CD4-positive, alpha-beta T cell treated with Interleukin-1 beta for 1 hour (primary cell): ENCODE measurements at places on chromosomes 5 and 9.

DNA sequence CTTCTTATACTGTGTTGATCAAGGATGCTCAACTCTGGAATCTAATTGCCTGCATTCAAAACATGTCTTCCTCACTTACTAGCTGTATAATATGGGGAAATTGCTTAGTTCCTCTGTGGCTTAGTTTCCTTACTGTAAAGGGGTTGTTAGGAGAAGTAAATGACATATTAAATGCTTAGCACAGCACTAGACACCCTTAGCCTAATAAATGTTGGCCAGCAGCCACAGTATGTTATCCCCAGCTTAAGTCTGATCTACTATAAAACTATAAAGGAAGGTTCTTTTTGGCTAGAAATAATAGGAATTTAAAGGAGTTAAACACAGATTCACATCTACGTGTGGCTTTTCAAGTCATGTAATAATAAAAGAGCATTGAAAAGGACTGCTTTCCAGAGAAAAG, 232.4 kb downstream of the PCSK1 start:
- DNase-seq: no peak

DNA sequence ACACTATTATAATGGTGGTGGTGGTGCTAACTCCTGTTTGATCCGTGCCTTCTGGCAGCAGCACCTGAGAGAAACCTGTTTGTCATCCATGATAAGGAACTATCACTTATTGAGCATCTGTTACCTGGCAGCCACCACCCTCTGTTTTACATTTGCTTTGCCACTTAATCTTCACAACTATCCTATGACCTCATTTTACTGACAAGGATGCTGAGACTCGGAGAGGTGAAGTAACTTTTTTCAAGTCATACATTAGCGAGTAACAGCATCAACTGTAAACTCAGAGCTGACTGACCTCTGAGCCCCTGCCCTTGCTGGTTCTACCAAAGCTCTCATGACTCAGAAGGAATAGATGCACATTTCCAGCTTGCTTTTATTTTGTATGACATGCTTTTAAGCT, 81.1 kb downstream of the EGFLAM start:
- DNase-seq: no peak

DNA sequence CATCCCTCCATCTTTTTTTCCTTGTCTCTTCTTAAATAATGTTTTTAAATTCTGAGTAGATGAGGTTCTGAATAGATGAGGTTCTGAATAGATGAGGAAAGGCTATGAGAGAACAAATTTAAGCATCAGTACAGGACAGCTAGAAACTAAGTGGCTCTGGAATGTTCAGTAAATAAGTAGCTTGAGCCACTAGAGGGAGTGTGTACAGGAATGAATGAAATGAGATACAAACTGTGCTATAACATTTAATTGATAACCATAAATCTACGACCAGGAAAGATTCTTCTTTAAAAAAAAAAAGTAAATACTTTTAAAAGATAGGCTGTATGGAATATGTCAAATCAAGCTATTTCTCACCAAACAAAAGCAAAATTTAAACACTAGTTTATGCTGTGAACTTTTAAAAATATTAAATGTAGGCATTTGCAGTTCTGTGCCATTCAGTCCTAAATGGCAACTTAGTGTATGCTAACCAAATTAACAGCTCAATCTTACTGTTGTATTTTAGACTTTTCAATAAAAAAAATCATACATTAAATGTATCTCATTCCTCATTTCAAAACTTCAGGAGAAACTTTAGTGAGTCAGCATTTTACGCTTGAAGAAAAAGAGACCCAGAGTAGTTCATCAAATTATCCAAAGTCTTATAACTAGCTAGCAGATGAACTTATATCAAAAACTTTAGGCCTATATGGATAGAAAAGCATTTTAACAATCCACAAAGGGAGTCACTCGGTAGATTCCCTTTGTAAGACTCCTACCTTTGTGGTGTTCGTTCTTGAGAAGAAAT, 70.4 kb upstream of the SNX2 start:
- DNase-seq: no peak

DNA sequence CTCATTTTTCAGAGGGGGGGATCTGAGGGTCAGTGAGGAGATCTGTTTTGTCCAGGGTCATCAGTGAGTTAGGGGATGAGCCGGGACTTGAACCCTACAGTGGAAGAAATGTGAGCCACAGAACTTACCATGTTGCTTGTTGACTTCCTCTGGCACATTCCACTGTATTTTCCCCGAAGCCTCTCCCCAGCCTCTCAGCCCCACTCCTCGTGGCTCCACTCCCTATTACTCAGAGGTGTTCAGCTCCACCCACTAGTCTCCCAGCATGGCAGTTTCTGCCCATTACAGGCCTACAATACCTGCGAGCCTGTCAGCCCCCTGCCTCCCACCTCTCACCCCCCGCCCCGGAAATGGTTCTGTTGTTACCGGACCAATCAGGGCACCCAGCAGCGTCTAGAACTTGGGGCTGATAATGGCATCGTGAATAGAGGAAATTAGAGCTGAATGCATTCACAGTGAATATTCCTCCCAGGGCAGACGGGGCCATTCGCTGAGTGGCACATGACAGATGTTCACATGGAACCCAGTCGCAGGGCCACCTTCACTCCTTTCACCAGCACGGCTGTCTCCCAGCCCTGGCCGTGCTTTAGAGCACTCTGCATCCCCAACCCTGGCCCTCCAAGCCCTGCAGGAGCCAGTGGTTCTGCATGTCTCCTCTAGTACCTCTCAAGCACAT, 81.6 kb downstream of the KCNIP1 start:
- DNase-seq: no peak

- DNase-seq: peak; percentile 60
Measured at GRCh38 chr5:133240425-133241091, 188.7 kb downstream of the HSPA4 start.

DNA sequence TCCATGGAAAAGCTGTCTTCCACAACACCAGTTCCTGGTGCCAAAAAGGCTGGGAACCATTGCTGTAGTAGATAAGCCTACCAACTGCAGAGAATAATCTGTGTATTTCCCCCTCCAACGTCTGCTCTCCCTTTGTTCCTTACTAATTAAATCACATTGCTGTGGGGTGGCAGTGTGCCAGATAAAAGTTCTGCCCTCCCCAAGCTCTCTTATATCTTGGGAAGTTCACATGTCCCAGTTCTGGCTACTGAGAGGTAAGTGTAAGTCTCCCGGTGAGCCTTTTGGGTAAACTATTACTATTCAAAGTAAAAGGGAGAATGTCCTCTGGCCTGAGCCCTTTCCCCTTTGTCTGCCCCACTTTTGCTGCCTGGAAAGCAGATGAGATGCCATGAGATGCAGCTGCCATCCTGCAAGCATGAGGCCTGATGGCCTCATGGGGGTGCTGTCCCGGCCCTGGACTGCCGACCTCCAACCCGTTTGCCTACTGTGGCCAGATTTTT, 14.7 kb downstream of the ENC1 start:
- no peak for DNase-seq

GRCh38 chr9:137445275-137445807, 4.2 kb upstream of the ENTPD8 start:
- peak; percentile 86 for DNase-seq

DNA sequence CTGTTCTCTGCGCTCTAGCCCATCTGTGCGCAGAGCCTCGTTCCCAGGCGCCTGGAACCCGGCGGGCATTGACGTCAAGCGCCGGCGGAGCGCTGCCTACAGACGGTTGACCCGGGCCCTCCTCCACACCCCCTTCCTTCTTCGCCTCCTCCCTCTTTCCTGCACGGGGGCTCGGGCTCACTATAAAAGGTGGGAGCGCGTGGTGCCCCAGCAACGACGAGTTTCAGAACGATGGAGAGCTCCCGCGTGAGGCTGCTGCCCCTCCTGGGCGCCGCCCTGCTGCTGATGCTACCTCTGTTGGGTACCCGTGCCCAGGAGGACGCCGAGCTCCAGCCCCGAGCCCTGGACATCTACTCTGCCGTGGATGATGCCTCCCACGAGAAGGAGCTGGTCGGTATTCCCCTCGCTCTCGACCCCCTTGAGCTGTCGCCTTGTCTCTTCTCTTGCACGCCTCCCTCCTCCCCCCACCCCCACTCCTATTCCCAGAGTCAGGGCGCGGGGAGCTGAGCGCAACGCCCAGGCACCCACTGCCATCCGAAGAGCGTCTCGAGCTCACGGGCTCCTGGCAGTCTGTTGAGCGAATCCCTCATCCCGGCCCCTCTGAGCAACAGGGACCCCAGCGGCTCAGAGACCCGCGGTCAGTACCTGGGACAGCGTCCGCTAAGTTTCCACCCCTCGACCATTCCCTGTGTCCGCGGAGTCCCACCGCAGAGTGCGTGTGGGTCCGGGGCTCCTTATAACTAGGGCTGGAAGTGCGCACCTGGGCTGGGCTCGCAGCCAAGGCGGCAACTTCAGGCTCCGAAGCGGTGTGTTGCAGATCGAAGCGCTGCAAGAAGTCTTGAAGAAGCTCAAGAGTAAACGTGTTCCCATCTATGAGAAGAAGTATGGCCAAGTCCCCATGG, at the start of gene CARTPT:
TSS of gene CARTPT (plus strand) at position 213 of the 902 bp plus-strand sequence. CDS start at position 232, 19 bp downstream.
- DNase-seq: no peak

GRCh38 chr5:112551419-112552032, 132.4 kb upstream of the EPB41L4A start:
- peak; percentile 66 for DNase-seq

- no peak for DNase-seq
Measured at GRCh38 chr5:135208903-135209721, 175.1 kb upstream of the PITX1 start.

- DNase-seq: no peak
Measured at GRCh38 chr5:174086751-174087150, 41.2 kb downstream of the NSG2 start.

GRCh38 chr9:96688187-96688586, 33.1 kb upstream of the PRXL2C start:
- DNase-seq: no peak

DNA sequence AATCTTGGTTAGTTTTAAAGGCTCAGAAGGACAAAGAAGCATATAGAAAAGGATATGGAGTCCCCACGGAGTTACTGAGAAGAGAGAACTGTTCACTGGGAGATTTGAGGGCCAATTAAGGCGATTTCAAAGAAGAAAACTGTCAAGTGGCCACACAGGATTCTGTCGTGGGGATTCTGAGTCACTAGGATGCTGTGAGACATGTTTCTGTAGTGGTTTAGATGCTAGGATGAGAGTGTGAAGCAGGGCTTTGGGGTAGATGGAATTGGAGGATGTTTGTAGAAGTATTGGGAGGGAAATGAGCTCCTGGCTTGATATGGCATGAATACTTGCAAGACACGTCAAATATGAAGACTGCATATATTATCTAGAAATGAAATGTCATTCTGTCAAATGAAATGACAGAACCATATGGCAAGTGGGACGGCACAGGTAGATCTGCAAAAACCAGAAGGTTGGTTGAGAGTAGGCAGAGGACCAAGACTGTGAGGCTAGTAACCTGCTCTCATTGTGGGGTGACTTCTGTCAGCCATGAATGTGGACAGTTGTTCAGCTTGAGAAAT, 136.3 kb upstream of the SPRY4 start:
- DNase-seq: no peak

GRCh38 chr9:116467740-116468351, 219.3 kb upstream of the TRIM32 start:
- no peak for DNase-seq

- no peak for DNase-seq
Measured at GRCh38 chr9:92206488-92206887, 87.0 kb downstream of the IARS1 start.

- no peak for DNase-seq
Measured at GRCh38 chr5:82290908-82291307, 12.8 kb upstream of the RPS23 start.

DNA sequence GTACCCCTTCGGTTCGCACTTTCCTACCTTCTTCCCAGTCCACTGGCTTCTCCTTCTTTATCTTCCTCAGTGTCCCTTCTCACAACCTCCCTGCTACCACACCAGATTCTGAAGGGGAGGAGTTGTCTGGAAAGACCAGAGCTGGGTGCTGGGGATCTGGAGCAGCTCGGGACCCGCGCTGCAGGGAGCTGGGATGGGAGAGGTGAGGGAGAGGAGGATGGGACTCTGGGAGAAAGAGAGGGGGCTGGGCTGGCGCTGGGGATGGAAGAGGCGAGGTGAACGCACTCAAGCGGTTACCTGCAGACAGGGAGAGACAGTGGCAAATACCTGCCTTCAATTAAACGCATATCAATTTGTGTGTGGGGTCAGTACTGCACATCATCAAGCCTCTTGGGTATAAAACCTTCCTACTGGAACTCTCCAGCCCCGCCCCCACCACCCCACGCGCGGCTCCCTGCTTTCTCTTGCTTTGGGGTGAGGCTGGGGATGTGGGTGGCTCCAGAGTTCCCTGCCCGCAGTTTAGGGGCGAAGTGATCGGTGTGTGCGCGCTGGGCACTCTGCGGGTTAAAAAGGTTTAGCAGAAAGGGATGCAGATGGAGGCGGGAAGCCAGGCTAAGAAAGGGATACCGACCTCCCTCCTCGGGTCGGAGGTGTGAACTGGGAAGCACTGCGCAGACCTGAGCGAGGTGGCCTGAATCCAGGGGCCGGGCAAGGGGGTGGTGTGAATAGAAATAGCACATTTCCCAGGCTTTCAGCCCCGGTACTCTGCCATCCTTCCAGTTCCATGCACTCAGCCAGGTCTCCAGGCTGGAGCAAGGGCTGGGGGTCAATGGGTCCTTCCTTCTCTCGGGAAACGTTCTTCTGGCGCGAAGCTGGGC, 977 bp upstream of the PAM start:
- DNase-seq: no peak

DNA sequence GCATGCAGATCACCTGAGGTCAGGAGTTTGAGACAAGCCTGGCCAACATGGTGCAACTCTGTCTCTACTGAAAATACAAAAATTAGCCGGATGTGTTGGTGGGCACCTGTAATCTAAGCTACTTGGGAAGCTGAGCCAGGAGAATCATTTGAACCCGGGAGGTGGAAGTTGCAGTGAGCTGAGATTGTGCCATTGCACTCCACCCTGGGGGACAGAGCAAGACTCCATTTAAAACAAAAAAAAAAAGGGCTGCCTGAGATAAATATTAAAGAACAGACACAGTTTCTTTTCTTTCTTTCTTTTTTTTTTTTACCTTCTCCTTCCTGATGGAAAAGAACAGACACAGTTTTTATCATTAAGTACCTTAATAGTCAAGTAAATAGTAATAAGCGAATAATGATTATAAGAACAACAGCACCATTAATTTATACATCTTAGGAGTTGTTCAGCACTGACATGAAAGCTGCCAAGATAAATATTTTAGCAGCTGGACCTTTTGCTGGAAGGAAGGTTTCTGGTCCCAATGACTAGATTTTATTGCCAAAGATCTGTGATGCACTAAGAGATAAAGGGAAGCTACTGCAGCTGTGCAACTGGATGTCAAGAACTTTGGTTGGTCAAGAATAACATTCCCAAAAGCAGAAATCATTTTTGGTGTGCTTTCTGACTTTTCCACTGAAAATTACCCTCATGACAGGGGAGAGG, 7.0 kb downstream of the CENPP start:
- DNase-seq: no peak

GRCh38 chr5:38607396-38607795, 51.0 kb upstream of the LIFR start:
- DNase-seq: no peak

GRCh38 chr5:116273448-116274242, 188.8 kb downstream of the COMMD10 start:
- DNase-seq: no peak
